ENCODE measurements at places on chromosomes 2 and 18.

- no peak for DNase-seq
These were observed 31.0 kb upstream of the SLC9A2 start for GRCh38 chr2:102588213-102588939.

- no peak for DNase-seq
These were observed 5.8 kb downstream of the ANKRD53 start for GRCh38 chr2:70984228-70984575.

GRCh38 chr18:56458770-56459712 lies 179.4 kb downstream of the TXNL1 start:
- DNase-seq = no peak

GRCh38 chr2:237320801-237321560 lies 93.0 kb downstream of the COL6A3 start:
- no peak for DNase-seq

- no peak for DNase-seq
These were observed 6.9 kb downstream of the CREG2 start for GRCh38 chr2:101380376-101380775.

GRCh38 chr2:240781471-240782220 lies 38.4 kb downstream of the KIF1A start:
- peak; percentile 67 for DNase-seq

DNA sequence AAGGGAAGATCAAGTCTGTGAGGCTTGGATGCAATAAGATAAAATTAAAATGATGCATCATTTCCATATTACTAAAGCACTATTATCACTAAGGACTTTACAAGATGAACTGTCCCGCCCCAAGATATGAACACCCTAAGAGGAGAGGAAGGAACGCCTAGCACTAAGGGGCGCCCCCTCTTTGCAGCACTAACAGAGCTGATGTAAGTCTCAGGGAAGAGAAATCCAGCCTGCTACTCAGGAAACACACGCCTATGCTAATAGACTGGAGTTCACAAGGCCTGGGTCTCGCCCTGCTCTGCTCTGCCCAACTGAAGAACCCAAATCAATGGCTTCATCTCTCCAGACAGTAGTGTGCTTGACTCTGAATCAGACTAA lies 6.1 kb downstream of the INO80C start:
- no peak for DNase-seq

- no peak for DNase-seq
These were observed 111.1 kb downstream of the ACOXL start for GRCh38 chr2:110843496-110843895.

DNA sequence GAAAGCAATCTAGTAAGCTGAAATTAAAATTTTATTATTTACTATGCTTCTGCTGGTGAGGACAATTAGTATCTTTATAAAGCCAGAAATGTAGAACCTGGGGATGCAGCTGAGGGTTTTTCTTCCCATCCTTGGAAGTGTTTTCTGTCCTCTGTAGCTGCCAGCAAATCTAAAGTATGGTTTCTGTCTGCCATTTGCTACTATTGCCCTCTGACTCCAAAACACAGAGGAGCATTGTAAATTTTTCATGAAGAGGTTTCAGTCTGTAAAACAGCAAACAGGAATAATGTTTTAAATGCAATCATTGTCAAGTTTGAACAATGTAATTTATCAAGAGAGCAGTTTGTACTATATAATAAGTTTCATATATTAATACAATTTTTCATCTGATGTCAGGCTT lies 258.8 kb downstream of the ZNF407 start:
- DNase-seq = no peak

DNA sequence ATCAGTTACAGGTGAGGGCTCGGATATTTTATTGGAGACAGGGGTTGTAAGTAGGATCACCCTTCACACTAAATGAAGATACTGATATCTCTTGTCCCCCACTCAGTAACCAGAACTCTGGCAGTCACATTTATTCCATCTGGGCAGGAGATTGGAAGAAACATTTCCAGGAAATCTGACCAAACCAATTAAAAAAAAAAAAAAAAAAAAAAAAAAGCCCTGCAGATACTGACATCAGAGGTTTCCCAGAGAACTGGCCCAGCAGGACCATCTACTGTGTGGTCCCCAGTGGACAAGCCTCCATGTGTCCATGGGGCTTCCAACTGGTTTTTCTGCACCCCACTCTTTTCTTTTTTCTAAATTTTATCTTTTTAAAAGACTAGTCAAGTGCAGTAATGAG lies 41.3 kb downstream of the SH2D6 start:
- peak; percentile 14 for DNase-seq

DNA sequence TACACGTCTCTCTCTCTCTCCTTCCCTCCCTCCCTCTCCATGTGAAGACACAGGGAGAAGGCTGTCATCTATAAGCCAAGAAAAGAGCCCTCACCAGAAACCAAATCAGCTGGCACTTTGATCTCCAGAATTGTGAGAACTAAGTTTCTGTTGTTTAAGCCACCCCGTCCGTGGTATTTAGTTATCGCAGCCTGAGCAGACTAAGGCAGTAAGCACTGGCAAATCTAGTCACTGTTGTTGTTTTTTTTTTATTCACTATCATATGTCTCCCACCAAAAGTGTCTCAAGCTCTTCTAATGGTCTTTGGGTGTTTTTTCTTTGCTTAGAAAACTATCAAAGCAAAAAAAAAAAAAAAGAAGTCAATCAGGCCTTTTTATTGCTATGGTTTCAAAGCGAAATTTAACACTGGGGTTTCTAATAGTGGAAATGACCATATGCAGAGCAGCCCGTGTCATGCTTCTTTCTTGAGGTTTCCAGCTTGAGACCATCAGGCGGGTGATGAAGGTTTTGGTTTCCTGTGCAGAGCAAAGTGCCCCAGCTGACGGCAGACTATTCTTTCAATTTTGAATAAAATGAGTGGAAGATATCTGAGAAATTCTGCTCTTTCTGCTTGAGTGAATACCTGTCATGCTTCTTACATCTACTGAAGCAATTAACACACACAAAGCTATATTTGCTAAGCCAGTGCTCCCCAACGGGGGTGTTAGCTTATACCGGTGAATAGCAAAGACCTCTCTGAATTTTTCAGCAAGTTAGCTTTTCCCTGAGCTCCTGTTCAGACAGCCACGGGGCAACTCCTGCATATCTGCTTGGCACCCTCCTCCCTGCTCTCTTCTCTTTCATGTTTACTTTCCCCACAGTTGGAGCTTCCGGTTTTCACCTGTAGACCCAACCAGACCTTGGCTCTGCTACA lies 394.1 kb upstream of the ATP5MC3 start:
- no peak for DNase-seq

- DNase-seq = peak; percentile 81
These were observed 1.7 kb downstream of the MZT2B start for GRCh38 chr2:130183512-130184373.

DNA sequence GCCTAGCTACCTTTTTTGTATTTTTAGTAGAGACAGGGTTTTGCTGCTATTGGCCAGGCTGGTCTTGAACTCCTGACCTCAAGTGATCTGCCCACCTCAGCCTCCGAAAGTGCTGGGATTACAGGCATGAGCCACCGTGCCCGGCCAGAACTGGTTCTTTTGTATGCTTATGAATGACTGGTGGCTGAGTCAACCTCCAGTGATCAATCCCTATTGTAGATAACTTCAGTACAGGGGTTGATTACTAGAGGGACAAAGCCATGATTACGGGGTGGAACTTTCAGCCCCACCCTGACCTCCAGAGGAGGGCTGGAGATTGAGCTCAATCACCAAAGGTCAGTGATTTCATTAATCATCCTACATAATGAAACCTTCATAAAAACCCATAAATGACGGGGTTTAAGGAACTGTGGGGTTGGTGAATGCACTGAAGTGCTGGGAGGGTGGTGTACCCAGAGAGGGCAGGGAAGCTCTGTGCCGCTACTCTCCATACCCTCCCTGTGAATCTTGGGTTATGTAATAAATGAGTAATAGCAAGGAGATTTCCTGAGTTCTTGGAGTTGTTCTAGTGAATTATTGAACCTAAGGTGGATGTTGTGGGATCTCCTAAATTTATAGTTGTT lies 281.8 kb upstream of the CXCR4 start:
- DNase-seq = no peak

- DNase-seq = no peak
These were observed 114.4 kb upstream of the DTNA start for GRCh38 chr18:34595690-34596089.

DNA sequence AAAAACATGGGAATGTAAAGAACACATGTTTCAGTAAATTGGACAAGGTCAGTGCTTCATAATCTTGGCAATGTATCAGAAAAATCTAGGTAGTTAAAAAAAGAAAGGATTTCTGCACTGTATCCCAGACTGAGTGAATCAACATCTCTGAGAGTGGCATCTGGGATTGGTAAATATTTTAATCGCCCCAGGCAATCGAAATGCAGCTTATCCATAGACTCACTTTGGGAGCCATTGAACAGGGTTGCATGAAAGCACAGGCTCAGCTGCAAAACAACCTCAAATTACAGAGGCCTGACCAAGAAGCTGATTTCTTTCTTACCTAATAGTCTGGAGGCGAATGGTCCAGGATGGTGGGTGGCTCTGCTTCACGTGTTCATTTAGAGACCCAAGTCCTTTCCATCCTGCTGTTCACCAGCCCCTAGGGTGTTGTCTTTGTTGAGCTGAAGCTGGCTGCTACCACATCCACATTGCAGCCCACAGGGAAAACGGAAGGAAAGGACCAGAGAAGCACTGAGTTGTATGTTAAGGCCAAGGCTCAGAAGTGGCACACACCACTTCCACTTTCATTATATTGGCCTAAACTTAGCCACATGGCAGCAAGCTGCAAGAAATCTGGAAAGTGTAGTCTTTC lies 59.0 kb downstream of the MOGAT1 start:
- no peak for DNase-seq

DNA sequence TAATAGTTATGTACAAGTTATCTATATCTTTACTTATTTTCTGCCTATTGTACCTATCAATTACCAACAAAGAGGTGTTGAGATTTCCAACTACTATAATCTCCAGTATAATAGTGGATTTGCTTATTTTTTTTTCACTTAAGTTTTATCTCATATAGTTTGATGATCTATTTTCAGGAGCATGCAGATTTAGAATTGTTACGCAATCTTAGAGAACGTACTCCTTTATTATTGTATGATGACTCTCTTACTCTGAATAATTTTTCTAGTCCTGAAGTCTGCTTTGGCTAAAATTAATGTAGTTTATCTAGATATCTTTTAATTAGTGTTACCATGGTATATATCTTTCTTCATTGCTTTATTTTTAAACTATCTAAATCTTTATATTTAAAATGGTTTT lies 205.2 kb downstream of the SCG2 start:
- DNase-seq = no peak

- DNase-seq = no peak
These were observed 119.8 kb downstream of the DHRS9 start for GRCh38 chr2:169189132-169189531.

GRCh38 chr2:168178520-168179324 lies 68.7 kb downstream of the STK39 start:
- DNase-seq = no peak

DNA sequence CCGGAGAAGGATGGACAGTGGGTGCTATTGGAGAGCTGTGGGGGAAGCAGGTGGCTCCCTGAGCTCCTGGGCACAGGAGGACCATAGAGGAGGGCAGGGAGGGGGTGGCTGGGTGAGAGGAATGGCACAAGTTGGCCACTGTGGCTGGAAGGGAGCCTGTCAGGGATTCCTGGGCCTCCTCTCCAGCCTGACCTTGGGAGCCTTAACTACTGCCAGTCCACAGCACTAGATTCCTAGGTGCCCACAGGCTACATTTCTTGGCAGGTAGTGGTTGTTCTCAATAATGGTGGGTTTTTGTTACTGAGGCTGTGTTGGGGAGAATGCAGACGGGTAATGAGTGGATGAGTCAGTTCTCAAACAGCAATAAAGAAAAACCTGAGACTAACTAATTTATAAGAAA lies 26.0 kb downstream of the EFHD1 start:
- DNase-seq = no peak

- no peak for DNase-seq
These were observed 121.6 kb downstream of the ZFP36L2 start for GRCh38 chr2:43104763-43105162.

DNA sequence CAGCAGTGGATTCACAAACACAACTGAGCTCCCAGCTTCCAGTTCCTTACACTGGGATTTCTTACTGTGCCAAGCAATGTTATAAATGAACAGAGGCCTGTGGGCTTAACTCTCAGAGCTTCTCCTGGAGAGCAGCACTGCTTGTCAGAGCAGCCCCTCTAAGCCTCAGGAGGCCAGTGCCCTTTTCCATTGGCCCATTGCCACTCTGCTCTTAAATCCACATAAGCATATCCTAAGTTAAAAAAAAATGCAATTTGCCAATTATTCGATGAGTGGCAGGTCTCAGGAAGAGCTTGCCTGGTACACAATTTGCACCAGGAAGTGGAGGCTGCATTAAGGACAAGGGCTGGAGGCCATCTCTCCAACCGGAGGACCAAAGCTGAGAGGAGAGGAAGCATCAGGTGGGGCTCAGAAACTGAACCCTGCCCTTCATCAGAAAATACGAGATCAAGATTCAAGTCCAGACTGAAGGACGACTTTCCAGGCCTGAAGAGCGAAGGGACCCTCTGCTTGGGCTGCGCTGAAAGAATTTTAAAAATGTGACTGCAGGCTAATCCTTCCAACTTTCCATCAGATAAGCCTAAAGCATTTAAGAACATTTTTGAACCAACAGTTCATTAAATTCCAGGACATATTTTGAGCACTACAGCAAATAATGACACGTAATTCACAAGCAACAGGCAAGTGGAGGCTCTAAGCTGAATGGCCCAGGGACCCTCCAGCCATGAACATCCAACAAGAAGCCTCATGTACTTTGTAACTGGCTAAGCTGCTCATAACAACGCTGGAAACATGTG lies 28.4 kb upstream of the PXDN start:
- DNase-seq = no peak

- no peak for DNase-seq
These were observed 187.2 kb upstream of the HS6ST1 start for GRCh38 chr2:128505575-128506526.

DNA sequence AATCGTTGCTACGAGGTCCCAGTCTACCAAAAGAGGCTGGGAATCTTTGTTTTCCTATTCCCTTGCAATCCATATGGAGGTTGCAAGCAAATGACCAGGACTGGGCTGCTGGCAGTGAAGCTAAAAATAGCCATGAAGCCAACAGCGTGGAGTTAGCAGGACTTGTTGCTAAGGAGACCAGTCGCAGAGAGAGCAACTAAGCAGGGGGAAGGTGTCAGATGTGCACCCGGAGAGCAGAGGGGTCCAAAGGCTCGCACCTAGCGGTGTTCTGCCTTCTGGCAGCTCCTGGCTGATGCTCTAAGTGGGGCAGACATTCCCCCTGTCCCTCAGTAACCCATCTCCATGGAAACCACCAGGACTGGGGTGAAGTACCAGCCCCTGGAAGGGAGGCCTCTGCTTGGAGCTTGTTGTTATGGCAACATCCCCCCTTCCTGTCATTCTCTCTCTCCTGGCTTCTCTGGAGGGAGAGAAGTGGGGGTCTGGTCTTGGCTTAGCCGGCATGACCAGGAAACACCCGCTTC lies 84.6 kb downstream of the DNMT3A start:
- DNase-seq = no peak

DNA sequence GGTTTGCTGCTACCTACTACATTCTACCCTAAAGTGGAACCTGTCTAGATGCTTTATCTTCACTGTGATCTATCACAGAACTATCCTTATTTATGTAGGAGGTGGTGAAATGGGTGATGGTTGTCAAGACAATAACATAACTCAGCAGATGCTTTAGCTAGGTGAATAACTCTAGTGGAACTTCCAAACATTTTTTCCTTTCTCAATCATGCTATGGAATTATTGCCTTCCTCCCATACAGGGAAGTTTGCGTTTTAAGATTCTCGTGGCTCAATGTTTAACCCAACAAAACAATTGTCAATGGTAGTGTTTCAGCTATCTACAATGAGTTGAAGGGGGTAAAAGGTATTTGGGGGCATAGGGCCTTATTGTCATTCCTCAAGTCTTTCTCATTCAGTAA lies 82.6 kb upstream of the GLI2 start:
- DNase-seq = no peak

All from spleen (tissue), 13 donors.